Activated naive CD4-positive, alpha-beta T cell treated with Interleukin-2 at 50 U/mL for 16 hours (primary cell): ENCODE measurements at places on chromosomes 5 and 9.

GRCh38 chr9:77175151-77175550 lies 2.2 kb upstream of the VPS13A start:
- no peak for DNase-seq

DNA sequence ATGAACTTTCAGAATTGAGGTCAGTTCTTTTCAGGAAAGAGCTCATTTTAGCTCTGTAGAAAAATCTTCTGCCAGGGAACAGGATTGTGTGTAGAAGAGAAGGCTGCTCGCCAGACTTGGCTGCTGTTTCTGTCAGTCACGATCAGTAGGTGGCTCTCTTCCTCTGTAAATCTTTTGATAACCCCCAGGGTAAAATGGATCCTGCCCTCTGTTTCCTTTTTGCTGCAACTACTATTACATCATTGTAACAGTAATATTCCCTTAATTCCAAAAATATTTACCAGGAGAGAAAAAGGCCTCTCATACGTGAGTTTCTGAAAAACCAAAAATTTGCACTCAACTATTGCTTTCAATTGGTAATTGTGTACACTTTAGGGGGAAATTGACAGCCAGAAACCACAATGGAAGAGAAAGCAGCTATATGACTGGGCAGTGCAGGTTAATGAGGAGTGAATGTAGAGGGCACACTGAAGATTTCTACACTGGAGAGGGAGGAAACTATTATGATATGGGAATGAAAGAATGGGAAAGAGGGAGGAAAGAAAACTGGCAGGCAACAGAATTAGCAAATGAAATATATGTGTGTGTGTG lies 12.3 kb downstream of the IFNA21 start:
- no peak for DNase-seq

DNA sequence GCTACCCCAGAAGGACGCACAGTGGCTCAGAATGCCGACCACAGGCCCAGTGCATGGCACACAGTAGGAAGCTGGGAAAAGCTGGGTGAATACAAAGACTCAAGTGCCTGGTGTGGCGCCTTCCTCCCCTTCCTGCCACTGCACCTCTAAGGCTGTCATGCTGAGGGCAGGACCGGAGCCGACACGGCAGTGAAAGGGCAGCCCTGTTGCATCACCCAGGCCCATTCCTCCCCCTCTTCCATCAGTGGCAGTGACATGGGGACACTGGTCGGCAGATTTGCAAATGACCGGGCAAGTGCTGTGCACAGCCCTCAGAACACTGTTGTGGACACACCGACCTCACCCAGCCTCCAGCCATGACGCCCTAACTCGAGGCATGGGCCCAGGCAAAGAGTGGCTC lies 84.0 kb downstream of the STK10 start:
- DNase-seq, result no peak

- peak; percentile 38 for DNase-seq
Observed at GRCh38 chr9:129570450-129571297, 50.2 kb downstream of the C9orf50 start.

GRCh38 chr5:65768723-65769346 lies 46.8 kb downstream of the NLN start:
- DNase-seq, result no peak

DNA sequence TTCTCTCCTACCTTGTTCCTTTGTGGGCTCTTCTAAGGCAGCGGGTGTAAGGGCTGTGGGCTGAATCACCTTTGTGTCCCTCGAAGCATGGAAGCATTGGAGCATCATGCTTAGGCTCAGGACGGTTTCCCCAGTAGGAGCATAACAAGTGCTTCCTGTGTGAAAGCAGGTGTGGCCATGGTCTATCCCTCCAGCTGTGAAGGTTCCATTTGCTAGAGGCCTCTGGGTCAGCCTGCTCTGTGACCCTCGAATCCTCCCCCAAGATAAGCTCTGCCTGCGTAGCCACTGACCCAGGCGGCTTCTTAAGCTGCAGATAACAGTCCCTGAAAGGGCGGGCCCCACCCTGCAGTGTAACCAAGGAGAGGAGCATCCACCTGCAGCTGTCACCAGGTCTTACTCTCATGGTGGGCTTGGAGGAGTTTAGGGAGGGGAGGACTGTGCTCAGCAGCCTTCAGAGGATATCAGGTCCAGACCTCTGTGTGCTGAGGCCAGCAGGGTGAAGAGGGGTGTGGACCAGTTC lies 8.4 kb upstream of the NDST1 start:
- no peak for DNase-seq

- DNase-seq, result no peak
Observed at GRCh38 chr5:101425339-101425859, 522.3 kb upstream of the ST8SIA4 start.

DNA sequence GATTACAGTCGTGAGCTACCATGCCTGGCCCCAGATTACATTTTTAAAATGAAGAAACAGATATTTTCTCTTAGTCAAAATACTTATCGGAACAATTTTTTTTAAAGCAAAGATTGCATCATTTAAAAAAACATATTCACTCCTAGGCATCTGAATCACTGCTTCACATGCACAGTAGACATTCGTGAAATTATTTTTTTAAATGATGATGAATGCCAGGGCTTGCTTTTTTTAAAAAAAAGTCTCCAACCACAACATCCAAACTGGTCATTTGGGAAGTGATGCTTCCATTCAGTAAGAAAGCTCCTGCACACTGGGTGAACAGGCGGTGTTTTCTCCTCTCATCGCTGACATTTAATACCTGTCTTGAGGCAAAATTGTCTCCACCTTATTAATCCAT lies 223.0 kb upstream of the DMRT1 start:
- DNase-seq, result no peak

DNA sequence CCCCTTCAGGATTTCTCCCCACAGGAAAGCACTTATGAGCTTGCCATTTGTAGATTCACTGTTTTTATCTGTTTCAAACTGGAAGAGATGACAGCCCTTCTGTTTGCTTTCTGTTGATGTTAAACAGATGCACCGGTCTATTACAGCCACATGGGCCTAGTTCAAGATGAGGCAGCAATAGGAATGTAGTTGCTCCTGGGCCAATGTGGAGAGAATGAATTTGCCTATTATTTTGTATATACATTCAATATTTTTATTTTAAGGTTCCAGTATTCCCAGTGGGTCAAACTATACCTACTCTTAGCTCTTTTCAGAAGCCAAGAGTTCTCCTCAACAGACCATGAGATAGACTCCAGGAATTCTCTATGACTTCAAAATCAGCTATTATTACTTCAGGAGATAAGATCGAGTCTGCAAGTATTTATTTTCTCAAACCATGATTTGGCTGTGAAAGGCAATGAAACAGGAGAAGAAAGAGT lies 461.6 kb downstream of the RASEF start:
- DNase-seq, result no peak

GRCh38 chr9:135221951-135222631 lies 134.6 kb downstream of the OLFM1 start:
- DNase-seq, result no peak

- no peak for DNase-seq
Observed at GRCh38 chr5:31107091-31107518, 86.4 kb upstream of the CDH6 start.

DNA sequence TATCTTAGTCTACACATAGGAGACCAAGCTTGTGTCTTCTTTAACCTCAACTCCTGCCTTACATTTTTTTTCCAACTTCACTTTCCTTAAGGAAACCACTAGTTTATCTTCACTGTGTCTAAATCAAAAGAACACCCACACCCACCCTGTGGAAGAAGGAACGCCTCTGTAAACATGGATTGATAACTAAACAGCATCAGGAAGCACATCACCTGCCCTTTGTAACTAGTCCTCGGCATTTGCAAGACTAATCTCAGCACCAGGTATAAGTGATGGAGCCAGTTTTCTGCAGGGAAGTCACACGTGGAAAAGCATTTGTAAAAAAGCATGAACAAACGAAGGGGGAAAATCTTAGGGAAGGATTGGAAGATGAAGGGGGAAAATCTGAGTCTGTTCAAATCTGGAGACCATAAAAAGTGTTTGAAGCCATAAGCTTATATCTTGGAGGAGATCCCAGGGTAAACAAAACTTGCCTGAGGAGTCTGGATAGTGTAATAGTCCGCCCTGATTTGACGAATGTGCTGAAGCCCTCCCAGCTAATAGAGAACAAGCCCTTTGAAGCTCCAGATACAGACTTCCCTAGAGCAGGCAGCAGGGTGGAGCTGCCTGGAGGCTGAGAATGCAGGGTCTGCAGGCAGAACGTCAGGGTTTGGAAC lies 117.3 kb upstream of the LHFPL2 start:
- DNase-seq, result no peak

DNA sequence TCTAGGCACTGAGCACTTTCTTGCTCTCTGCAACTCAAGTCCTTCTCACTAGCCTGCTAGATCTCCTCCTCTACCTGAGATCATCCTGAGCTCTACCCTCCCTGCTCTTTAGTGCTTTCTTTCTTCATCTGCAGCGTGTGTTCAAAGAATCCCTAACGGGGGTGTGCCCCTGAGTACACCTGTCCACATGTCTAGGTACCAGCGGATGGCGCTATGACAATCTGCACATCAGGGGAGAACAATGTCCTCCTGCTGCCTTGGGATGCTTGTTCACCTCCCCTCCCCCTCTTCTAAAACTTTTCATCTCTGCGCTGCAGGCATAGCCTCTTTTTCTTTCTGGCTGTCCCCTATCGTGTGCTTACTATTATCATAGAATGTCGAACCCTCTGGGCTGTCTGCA lies 42.7 kb downstream of the PTPN3 start:
- no peak for DNase-seq

DNA sequence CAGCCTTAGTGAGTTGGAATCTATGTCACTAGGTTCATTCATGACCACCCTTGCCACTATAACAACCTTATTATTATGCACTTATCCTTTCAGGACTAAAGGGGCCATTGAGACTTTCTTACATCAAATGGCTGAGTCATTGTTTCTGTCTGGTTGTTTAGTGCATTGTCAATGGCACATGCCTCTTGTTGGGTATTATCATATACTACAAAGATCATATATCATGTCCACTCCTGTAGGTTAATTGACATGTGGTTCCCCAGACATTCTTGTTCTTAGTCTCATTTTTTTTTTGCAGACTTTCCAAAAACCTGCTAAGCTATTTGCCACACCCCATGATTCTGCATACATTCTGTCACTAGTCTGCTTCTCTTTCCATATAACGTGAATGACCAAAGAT lies 66.7 kb upstream of the PRDM9 start:
- no peak for DNase-seq

GRCh38 chr9:114656301-114656700 lies 1.3 kb downstream of the TEX53 start:
- no peak for DNase-seq

GRCh38 chr9:116939614-116940013 lies 252.5 kb downstream of the TRIM32 start:
- no peak for DNase-seq

- DNase-seq, result no peak
Observed at GRCh38 chr5:112308608-112309007, 110.5 kb downstream of the EPB41L4A start.

DNA sequence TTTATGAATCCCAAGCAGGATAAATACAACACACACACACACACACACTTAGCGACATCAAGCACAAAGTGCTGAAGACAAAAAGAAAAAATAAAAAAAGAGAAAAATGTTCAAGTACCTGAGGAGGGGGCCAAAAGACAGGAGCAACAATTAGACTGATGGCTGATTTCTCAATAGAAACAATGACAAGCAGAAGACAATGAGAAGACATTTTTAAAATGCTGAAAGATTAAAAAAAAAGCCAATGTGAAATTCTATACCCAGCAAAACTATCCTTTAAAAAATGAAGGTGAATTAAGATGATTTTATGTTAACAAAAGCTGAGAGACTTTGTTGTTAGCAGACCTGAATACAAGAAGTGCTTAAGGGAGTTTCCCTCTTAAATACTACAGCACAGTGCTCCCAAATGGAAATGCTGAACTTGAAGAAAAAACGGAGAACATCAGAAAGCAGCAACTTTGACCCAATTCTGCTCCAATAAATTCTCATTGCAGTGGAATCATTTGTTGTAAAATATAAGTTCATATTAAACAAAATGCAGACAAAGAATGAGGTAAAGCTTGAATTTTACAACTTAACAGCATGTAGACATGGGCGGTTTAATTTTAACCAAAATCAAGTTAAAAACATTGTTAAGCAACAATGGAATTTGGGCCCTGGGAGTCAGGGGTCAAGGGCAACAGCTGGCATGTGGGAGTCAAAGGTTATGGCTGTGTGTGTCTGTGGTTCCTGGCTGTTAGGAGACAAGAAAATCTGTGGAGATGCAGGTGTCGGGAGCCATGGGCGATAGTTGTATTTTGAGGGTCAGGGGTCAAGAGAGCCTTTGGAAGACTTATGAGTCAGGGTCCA lies 776 bp upstream of the RANBP17 start:
- no peak for DNase-seq

GRCh38 chr5:155631116-155631515 lies 617.6 kb downstream of the KIF4B start:
- no peak for DNase-seq

- no peak for DNase-seq
Observed at GRCh38 chr9:35907711-35908503, 1.4 kb upstream of the SPAAR start.

- DNase-seq, result no peak
Observed at GRCh38 chr5:124701016-124701415, 45.4 kb downstream of the ZNF608 start.

DNA sequence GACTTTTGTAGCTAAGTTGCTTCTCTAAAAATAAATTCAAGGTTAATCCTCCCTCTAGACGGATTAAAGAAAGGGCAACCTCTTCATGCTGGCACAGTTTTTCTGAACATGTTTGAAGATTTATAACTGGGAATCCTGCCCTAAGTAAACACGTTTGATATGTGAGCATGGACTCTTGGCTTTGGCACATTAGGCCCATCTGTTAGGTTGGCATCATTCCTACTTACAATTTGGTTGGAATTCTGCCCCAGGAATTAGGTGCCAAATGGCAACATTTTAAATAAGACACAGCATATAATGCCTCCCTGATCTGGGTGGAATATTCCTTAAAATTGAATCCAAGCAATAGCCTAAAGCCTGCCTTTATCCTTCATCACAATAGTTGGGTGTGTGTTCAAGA lies 372.3 kb upstream of the CDH18 start:
- DNase-seq, result no peak

DNA sequence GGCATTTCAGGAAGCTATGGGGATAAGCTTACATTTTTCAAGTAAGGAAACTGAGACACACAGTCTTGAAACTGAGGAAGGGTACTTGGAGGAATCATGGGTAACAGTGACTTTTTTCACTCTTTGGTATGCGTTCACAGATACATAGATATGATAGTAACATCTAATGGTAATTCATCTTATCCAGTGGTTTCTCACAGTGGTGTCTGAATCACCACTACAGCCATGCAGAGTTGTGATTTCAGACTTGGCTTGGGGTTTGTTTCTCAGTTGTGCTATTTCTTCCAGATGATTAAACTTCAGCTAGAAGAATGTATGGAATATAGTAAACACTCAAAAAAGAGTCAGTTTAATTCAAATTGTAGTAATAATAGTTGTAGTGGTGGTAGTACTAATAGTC lies 239.1 kb upstream of the NUDT12 start:
- no peak for DNase-seq

DNA sequence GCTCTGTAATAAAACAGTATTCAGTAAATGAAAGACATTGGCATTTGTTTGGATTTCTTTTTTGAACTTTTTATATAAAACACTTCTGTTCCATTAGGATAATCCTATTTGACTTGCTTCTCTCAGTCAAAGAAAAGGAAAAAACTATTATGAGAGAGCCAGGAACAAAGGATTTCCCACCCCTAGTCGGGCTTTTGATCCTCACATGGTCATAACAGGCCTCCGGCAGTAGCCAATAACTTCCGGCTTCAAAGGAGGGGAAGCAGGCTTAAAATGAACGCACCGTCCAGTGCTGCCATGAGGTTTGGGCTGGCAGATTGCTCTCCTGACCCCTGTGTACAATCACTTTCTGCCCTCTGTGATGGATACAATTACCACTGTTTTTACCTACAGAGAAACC lies 209.3 kb downstream of the ZNF608 start:
- no peak for DNase-seq

- no peak for DNase-seq
Observed at GRCh38 chr5:178640331-178641045, 13.6 kb upstream of the CLK4 start.
